SK-N-MC (cell line): ENCODE measurements at places on chromosomes 12 and 14.

DNA sequence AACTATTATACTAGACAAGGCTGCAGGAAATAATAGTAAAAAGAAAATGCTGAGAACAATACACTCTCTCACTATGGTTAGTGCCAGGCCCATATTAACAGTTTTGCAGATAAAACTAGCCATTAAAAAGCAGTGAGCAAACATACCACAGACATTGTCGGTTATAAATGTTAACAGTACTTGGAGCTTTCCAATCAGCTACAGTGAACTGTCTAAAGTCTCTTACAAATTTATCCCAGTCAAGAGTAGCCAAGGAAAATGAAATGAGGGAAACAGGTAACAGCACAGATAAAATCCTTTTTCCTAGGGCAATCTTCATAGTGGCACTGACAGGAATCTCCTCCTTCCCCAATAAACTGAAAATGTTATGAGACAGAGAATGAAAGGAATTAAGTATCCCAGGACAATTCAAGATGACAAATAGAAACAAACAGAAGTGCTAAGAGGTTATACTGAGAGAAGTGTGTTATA, 30.8 kb downstream of the PAWR start:
- no peak for DNase-seq

GRCh38 chr14:105528586-105529318, 2.4 kb downstream of the TMEM121 start:
- no peak for DNase-seq

DNA sequence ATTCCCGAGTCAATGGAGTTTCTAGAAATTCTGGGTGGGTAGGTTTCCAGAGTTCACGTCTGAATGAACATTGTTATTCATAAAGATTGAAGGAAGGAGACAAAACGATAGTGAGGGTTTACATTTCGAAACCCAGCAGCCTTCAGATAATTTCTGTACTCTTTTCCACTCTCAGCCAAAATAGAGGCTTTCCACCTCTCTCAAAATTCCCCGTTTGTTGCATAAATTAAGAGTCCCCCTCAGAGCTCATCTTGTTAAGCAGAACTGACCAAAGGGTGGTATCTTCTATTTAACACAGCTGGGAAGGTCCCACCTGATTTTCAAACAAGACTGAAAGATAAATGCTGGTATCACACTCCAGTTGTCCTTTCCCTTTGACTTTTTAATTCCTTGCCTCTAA, 21.5 kb upstream of the YARS2 start:
- DNase-seq = no peak

DNA sequence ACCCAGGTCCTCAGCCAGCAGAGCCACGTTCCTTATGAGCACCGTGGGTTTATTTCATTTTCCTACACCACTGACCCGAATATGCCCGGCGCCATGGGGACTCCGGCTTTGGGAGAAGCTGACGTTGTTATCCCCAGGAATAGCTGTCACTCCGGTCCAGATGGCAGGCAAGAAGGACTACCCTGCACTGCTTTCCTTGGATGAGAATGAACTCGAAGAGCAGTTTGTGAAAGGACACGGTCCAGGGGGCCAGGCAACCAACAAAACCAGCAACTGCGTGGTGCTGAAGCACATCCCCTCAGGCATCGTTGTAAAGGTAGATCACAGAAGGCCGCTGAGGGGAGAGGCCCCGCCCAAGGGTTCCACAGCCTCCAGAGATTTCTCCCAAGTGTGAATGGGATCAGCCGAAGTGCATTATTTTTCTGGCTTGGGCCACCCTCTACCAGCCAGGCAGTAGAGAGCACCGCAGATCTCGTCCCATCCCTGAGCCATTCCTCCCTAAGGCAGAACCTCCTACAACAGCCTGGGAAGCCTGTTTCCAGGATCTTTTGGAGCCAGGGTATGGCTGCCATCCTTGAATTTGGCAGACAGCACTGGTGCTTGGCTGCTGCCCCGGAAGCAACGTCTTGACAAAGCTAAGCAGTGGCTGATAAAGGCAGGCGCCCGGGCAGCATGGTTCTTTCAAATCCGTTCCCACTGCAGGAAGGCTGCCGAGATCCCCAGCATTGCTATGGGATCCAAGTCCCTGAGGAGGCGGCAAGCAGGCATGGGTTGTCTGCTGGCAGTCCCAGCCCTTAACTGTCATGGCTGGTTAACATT, 17.8 kb downstream of the CDK2AP1 start:
- DNase-seq = no peak

DNA sequence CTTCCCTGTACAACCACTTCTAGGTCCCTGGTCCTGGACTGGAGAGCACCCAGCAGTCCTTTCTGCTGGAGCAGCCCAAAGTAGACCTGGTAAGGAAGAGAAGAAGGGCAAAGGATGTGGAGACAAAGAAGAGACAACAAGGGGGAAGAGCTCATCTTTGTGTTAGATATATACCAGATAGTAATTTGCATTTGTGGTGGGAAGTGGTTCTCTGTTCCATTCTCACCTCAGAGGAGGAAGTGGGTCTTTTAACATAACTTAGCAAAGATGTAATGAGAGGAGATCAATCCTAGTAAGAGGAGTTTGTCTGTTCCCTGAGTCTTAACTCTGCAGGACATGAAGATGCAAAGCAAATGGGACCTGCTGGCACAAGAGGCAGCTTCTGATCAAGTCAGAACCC, 8.0 kb downstream of the CCDC198 start:
- no peak for DNase-seq

GRCh38 chr12:2415568-2415944, 362.8 kb downstream of the CACNA1C start:
- no peak for DNase-seq

DNA sequence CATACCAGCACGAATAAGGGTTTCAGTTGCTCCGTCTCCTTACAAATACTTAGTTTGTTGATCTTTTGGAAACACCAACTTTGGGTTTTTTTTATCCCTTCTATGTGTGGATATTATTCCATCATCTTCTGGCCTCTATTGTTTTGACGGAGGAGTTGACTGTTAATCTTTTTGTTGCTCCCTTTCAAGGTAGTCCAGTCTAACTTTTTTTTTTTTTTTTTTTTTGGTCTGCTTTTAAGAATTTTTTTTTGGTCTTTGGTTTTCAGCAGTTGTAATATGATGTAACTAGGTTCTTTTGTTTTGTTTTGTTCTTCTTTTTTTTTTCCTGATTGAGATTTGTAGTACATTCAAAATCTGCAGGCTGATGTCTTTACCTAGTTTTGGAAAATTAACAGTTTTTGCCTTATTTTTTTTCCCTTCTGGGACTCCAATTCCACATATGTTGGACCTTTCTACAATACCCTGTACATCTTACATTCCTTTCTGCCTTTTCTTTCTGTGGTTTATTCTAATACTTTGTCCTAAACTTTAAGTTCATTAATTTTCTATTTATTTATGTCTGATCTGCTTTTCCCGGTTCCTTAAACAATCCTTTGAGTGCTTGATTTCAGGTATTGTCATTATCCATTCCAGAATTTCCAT, 54.9 kb downstream of the DNAH10 start:
- no peak for DNase-seq

- DNase-seq = no peak
Measured at GRCh38 chr14:91372671-91373495, 44.7 kb downstream of the CCDC88C start.

DNA sequence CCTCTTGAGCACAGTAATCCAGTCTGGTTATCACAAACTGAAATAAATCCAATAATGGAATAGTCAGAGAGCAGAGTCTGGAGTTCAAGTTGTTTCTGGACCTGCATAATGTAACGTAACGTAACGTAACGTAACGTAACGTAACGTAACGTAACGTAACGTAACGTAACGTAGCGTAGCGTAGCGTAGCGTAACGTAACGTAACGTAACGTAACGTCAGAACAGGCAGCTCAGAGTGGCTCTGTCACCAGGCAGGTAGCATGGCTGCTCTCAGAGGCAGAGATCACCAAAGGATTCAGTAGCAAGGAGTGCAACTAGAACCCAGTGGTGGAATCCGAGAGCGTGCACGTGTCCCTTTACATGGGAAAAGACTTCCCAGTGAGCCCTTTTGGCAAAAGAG, 85.7 kb upstream of the USP44 start:
- no peak for DNase-seq

DNA sequence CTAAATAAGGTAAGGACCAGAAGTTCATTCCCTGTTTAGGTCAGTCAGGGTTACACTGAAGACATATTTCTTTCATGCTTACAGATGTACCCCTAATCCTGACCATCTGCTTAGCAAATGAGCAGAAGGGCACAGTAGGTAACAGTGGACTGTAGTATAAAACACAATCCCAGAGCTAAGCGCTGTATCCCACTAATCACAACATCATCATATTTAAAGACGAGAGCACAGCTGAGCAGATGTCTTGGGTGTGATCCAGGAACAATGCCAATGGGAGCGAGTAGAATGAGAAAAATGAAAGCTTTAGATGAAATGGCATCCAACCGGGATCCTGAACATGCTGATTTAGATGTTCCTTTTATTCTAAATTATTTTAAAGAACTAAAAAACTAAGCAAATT, 213.4 kb downstream of the CCER1 start:
- no peak for DNase-seq

- DNase-seq = no peak
Measured at GRCh38 chr12:27112871-27113270, 30.5 kb upstream of the C12orf71 start.

DNA sequence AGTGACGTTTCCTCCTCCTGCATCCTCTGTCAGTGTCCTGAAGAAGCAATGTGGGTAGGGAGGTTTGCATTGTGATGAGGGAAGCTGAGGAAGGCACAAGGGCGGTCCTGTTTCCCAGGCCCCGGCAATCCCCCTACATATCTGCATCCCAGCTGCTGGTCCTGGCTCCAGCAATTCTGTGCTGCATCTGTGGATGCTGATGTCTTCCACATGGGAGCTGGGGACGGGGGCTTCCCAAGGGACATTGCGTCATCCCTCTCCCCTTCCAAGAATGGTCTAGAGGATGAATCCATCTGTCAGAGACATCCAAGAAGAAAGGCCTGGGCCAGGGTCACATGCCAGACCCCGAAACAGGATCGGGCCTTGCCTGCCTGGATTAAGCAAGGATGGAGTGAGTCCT, 52.1 kb downstream of the TSPAN11 start:
- DNase-seq = no peak

DNA sequence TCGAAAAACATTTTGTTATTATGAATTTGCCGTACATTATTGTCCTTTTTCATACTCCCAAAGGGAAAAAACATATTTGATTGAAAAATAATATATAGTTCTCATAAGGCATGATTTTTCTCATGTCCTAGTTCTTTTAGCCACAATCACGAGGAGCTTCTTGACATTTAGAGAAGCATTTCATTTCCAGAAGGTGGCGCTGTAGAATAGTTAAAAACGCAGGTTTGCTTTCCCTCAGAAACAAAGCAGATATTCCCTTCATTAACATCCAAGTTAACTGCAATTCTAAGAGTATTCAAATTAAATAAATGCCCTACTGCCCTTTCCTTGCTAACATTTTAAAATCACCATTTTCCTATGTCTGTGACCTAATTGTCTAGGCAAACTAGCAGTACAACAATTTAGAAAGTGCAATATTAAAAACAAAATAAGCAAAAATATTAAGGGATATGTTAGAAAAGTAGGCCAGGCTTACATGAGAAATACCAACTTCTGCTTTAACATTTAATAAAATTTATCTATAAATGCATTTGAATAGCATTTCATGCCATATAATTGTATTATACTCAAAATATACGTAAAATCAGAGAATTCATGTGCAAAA, 10.9 kb upstream of the PIK3C2G start:
- DNase-seq = peak; percentile 73

- no peak for DNase-seq
Measured at GRCh38 chr12:112238441-112238840, 113.1 kb downstream of the TRAFD1 start.

GRCh38 chr12:70400124-70400523, 34.0 kb downstream of the KCNMB4 start:
- no peak for DNase-seq

DNA sequence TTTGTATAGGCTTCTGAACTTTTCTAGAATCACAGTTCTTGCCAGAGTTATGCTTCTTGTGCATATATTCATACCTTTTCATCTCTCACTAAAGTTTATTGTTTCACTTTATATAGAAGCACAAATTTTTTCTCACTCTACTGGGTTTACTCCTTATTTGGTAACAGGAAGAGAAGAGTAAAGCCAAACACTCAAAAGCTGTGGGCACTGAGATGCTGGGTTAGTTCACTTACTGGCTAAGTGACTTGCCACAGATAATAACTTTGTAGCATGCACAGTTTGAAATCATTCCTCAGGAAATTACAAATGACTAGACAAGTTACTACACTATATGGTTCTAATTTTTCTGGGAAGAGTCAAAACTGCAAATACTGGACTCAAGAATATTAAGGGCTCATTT, 7.8 kb downstream of the HIGD1C start:
- no peak for DNase-seq

DNA sequence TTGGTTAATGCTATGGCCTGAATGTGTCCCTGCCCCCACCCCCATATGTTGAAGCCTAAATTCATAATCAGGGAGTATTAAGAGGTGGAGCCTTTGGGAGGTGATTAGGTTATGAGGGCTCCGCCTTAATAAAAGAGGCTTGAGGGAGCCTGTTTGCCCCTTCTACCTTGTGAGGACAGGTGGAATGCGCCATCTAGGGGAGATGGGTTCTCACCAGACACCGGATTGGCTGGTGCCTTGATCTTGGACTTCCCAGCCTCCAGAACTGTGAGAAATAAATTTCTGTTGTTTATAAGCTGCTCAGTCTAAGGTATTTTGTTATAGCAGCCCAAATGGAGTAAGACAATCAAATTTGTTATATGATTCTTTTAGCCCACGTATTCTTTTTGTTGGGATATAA, 148.3 kb downstream of the PTCSC3 start:
- no peak for DNase-seq

- no peak for DNase-seq
Measured at GRCh38 chr14:63276016-63276415, 42.7 kb downstream of the GPHB5 start.

- no peak for DNase-seq
Measured at GRCh38 chr12:6563448-6564050, 4.5 kb downstream of the NOP2 start.

DNA sequence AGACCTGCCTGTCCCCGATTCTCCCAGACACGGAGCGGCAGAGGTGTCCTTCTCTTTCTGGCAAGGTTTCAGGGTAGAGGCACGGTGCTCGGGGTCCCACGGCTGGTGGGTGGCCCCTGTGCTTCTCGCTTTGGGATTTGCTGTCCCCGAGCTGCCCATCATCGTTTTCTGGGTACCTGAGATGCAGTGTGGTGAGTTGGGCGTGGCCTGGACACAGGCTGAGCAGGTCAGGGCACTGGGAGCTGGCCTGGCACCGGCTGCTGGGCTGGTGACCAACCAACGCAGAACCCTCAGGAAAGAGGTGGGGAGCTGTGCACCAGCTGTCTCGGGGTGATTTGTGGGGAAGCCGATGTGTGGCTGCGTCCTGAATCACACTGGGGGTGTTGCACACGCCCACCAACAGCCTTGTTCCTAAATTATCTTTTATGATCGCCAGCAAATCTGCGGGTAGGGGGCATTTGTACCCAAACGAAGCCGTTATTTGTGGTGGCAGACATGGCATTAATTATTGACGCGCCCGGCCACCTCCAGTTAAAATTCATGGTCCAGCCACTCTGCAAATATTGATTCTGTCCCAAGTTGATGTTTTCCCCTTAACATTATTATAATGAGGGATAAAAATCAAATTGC, 61.0 kb downstream of the KIF26A start:
- DNase-seq = no peak

- DNase-seq = no peak
Measured at GRCh38 chr14:89983375-89983774, 27.6 kb downstream of the TDP1 start.
